Activated effector memory CD4-positive, alpha-beta T cell treated with Interleukin-2 at 50 U/mL for 16 hours (primary cell): ENCODE measurements at places on chromosomes 13 and 19.

- DNase-seq: peak; percentile 39
Observed at GRCh38 chr13:102846261-102847015, 606 bp downstream of the ERCC5 start.

- no peak for DNase-seq
Observed at GRCh38 chr19:4322942-4323665, 15.5 kb downstream of the STAP2 start.

GRCh38 chr13:100130092-100130491 is 41.2 kb downstream of the PCCA start:
- no peak for DNase-seq

GRCh38 chr19:7846155-7846646 is 16.2 kb downstream of the EVI5L start:
- no peak for DNase-seq

DNA sequence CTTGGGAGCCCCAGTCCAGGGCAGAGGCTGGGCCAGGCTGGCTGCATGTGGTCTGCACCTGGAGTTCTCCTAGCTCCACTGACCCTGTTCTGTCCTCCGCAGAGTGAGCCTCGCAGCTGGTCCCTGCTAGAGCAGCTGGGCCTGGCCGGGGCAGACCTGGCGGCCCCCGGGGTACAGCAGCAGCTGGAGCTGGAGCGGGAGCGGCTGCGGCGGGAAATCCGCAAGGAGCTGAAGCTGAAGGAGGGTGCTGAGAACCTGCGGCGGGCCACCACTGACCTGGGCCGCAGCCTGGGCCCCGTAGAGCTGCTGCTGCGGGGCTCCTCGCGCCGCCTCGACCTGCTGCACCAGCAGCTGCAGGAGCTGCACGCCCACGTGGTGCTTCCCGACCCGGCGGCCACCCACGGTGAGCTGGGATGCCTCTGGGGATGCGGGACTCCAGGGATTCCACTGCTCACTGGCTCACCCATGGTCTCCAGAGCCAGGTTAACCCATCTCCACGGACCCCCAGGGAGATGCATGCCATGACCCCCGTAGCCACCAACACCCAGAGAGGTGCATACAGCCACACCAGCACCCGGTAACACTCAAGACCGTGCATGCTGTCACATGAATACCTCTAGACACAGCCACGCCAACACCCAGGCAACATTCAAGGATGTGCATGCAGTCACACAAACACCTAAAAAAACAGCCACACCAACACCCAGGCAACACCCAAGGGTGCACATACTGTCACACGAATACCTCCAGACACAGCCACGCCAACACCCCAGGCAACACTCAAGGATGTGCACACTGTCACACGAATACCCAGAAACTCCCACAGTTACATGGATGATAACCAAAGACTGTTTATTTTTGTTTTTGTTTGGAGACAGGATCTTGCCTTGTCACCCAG is 8.2 kb downstream of the PKN1 start:
- DNase-seq: no peak

GRCh38 chr19:40598918-40599307 is 2.3 kb upstream of the LTBP4 start:
- DNase-seq: no peak

GRCh38 chr13:110115591-110115990 is 191.4 kb downstream of the COL4A1 start:
- no peak for DNase-seq

- DNase-seq: peak; percentile 64
Observed at GRCh38 chr13:74287724-74288169, 153.5 kb upstream of the KLF12 start.

- no peak for DNase-seq
Observed at GRCh38 chr13:94301487-94301886, 178.0 kb downstream of the DCT start.

DNA sequence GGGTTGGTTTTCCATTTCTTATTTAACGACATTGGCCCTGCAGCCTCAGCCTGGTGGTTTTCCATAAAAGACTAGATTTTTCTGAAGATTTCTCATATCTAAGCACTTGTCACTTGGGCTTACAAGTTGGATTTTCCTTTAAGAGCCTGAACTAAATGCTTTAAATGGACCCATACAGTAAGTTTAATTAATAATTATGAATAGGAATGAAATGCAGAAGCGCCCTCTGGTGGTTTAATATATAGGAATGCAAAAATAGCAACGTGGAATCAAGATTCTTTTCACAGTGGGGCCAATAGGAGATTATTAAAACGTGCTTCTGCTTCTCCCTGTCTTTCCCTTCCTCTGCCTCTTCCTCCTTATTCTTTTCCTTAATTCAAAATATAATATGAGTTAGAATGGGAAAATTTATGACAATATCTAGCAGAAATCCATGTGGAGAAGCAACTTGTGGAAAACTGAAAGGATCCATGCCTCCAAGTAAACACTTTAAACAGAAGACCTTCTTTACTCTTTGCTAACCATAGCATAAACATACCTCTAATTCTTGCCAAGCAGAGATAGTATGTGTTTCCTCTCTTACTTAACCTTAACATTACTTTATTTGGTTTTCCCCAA is 324.0 kb downstream of the GPC5 start:
- DNase-seq: no peak

DNA sequence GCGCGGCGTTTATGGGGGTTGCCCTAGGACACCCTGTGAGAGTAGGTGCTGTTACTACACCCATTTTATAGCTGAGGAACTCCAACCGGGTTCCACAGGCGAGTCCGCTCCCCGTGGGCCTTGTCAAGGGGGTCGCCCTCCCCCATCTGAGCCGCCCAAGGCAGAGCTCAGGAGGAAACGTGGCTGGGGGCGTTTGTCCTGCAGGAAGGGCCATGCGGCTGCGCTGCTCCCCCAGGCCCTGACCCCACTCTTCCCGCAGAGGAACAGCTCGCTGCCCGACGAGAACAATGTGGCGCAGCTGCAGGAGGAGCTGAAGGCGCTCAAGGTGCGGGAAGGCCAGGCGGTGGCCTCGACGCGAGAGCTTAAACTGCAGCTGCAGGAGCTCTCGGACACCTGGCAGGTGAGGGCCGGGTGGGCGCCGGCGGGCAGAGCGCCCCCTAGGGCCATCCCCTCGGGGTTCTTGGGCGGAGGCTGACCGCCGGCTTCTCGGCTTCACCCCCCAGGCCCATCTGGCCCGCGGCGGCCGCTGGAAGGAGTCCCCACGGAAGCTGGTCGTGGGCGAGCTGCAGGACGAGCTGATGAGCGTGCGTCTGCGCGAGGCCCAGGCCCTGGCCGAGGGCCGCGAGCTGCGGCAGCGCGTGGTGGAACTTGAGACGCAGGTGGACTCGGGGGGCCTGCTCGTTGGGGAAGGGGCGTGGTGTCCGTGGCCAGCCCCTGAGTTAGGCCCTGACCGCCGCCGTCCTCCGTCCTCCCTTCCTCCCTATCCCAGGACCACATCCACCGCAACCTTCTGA is 12.4 kb downstream of the PRR36 start:
- DNase-seq: no peak

DNA sequence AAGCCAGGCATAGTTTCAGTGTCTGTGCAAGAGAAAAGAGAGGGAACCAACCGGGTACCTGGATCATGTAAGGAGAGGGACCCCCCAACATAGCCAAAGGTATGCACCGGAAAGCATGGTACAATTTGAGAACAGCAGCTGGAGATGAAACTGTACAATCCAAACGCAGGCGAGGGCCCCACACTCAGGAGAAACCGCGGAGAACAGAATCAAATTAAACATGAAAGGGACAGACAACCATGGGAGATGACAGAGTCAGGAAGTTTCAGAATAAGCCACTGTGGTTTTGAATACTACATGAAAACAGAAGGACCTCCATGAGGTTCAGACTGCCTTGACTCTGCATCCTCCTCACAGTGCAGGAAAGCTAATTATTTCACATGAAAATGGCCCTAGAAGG is 62.9 kb upstream of the SPATA13 start:
- no peak for DNase-seq

- DNase-seq: no peak
Observed at GRCh38 chr13:46168783-46169182, 13.2 kb downstream of the LCP1 start.

DNA sequence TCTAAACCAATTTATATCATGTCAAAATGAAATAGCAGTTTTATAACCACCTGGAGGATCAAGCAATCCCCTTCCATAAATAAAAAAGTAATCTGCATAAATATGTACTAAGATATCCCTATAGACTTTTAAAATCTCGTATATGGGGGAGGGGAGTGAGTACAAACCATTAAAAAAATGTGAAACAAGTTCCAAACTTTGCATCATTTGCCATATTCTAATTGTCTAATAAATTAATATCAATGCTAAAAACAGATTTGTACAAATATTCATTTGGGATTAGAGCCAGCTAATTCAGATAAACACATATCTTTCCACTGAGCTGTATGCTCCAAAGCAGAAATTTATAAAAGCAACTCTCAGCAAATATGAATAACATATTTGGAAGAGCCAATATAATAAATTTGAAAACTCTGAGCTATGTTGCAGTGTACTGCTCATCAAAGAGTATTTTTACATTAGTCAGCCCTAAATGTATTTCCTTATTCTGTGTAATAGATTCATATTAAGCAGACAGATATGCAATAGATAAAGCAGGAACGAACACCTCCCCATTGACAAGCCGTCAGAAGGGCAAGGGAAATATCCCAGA is 970.2 kb downstream of the EFNB2 start:
- DNase-seq: no peak

GRCh38 chr13:33256148-33256840 is 29.3 kb downstream of the STARD13 start:
- no peak for DNase-seq

- no peak for DNase-seq
Observed at GRCh38 chr13:94160875-94161274, 318.6 kb downstream of the DCT start.

DNA sequence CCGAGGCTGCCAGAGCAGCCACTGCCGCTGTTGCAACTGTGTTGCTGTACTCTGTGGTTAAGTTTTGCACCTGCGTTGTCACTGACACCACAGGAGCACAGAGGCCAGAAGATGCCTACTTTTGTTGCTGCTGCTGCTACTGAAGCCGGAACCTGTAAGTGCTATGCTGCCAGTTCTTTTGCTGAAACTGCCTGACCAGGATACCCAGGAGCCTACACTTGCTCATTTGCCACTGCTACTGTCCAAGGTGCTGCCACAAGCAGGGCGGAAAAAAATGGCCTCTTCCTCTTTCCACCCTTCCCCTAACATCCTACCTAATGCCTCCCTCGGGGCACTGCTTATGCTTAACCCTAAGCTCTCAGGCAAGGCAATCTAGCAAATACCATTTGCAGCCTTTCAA is 29.0 kb upstream of the NBEA start:
- no peak for DNase-seq

GRCh38 chr13:40681341-40682146 is 15.1 kb upstream of the FOXO1 start:
- no peak for DNase-seq

DNA sequence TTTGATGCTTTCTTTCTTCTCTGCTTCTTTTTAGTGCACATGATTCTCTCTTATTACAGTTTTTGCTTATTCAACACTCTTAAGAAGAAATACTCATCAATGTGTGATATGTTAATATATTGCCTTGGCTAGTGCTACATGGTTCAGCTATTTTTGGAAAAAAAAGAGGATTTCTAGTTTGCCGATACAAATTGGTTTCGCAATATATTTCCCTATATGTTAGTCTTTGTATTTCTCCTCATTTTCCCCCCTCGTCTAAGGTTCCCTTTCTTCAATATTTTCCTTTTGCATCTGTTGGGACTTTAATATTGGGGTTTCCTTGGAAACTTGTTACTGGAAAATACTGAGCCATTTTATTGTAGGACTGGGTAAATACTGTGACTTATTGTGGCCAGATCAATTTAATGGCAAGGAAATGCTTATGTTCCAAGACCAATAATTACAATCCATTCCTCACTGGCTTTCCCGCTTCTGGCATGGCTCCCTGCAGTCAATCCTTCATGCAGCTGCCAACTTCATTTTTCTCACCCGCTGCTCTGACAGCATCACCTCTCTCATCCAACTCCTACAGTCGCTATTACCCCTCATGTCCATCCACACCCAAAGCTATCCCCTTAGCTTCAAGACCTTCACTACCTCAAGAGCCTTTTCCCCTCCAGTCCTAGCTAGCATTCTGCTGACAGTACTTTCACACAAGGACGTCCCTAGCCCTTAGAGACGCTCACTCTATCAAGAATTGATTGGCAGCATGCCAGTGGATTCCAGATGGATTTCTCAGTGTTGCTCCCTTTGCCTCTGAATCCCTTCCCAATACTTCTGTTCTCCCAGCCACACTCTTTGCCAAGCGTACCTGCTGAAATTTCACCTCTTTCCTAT is 280.1 kb upstream of the TMTC4 start:
- no peak for DNase-seq

GRCh38 chr19:50876456-50876855 is 3.2 kb downstream of the KLK2 start:
- no peak for DNase-seq

DNA sequence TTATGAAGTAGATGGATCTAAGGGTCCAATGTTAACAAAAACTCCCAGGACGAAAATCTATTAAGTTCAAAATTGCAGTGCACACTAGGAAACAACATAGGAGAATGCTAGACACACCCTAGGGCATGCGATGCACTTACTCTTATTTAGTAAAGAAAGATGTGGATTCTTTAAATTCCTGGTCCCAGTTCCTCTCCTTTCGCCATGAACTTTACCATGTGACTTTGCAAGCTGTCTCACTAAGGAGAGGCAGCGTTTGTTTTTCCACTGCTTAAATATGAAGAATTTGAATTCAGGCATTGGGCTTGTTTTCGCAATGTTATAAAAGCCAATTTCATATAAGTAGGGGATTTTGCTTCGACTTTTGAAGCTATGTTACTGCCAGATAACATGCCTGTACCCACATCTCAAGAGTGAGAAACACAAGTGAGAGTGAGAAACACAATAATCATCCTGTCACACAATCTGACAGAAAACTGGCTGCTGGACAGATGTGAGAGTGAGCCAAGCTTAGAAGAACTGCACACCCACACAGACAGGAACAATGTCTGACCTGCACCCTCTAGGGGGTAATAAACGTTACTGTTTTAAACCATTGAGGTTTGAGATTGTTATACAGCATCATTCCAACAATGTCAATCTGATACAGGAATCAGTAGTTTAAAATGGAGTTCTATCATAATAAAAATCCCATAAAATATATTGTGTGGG is 1308.4 kb downstream of the SLITRK5 start:
- DNase-seq: no peak

GRCh38 chr19:2337329-2337707 is 8.8 kb downstream of the SPPL2B start:
- DNase-seq: no peak

- no peak for DNase-seq
Observed at GRCh38 chr19:50359328-50359818, 6.1 kb downstream of the NAPSA start.
